ENCODE measurements at places on chromosomes 6 and 20. TPM values are rescaled to one million over a fixed set of nuclear protein-coding genes. Genes with fewer than 3 reads are reported as not detected.
A peak's percentile ranks its signal among the peaks of the same experiment; 100 is the strongest.

- DNase-seq, result no peak
Measured at GRCh38 chr6:42088101-42088591, 37.8 kb downstream of the TAF8 start.

DNA sequence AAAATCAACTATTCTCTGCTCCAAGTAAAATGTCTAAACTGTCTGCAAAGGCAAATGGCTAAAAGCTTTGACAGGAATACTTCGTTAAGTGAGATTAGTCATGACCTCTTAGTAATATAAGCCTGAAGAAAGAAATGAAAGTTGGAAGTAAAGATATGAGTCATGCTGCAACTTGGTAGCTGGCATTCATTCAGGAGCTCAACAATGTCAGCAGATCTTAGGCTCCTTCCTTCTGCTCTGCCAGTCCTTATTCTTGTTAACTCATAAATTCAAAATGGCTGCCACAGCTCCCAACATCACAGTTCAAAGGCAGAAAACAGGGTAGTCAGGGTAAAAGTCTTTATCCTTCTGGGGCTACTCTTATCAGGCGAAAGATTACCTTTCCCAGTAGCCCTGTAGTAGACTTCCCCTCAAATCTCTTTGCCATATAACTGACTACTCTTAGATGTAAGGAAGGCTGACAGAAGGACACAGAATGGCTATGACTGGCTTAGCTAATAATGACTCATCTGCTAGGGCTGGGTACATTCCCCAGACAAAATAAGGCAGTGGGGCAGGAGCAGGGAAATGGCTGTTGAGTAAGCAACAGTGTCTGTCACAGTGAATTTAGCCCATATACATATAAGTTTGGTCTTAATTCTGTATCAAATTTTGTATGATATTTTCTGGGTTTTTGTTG, 24.4 kb upstream of the C6orf62 start:
- no peak for DNase-seq

- no peak for DNase-seq
Measured at GRCh38 chr20:35718972-35719635, 19.9 kb downstream of the ROMO1 start.

- DNase-seq, result no peak
Measured at GRCh38 chr6:156773935-156774852, 3.0 kb upstream of the ARID1B start.

DNAH8 gene
- 0.90 TPM for polyA plus RNA-seq

DNA sequence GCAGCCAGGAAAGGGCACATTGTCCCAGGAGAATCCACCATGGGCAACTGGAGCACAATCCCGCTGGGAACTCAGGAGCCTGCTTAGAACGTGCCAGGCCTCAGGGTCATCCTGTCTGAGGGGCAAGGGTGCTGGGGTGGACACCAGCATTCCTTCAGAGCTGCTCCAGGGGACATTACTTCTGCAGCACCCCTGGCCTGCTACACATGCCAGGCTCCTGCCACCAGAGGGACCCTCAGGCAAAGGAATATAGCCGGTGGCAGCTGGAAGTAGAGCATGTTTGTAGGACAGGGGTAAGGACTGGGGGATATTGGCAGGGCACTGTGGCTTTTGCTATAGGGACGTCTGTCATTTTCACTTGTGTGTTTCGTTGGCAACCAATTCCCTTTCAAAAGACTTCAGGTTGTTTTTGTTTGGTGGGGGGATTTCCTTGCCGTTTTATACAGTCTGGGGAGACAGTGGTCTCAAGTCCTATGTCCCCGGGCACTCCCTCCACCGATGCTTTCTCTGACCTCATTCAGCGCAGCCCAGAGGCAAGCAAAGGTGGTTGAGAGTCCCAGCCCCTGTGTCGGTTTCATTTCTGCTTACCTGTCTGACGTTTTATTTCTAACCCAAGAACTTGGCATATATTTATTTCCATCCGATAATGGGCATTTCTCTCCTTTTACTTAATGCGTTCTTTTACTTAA, 130.8 kb downstream of the JPH2 start:
- peak; percentile 13 for DNase-seq

ENPP4 gene
- 17.8 TPM for polyA plus RNA-seq

- DNase-seq, result no peak
Measured at GRCh38 chr6:105492706-105493673, 90.1 kb upstream of the PREP start.

COX7A2 gene
- polyA plus RNA-seq, result 249 TPM

- no peak for DNase-seq
Measured at GRCh38 chr6:134172020-134172705, 119.7 kb upstream of the SLC2A12 start.

- no peak for DNase-seq
Measured at GRCh38 chr6:150924808-150925589, 59.5 kb downstream of the MTHFD1L start.

LY6G6F gene
- 0.32 TPM for polyA plus RNA-seq

DNA sequence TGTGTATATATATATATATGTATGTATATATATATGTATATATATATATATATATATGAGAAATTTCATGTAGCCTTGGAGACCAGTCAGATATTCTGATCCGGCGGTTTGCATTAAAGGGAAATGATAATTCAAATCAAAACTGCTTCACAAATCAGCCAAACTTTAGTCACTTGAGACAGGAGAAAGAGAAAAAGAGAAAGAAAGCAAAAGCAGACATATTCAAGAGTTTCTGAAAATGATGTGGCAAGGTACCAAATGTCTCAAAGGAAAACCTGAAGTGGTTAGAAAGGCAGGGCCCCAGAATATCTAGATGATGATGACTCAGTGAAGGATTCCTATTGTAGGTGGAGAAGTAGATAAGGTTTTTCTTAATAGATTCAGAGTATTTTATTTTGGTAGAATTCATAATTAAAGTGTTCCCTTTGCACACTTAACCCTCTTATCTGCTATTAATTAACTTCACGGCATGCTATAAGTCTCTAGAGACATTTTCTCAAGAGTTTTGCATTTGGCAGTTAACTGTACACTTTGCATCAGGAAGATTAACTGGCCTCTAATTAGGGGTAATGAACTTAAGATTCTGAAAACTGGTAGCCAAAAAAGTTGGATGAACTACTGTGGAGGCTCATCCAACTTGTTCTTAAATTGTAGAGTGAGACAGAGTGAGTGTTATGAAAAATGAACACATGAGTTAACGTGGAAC, 50.1 kb upstream of the ASF1A start:
- DNase-seq, result no peak

CDSN gene
- polyA plus RNA-seq, result not detected

- DNase-seq, result no peak
Measured at GRCh38 chr20:37137547-37137946, 41.6 kb upstream of the RPN2 start.

FERMT1 gene
- 5.4 TPM for polyA plus RNA-seq

LHFPL5 gene
- not detected for polyA plus RNA-seq

TCF19 gene
- 23.4 TPM for polyA plus RNA-seq

DNA sequence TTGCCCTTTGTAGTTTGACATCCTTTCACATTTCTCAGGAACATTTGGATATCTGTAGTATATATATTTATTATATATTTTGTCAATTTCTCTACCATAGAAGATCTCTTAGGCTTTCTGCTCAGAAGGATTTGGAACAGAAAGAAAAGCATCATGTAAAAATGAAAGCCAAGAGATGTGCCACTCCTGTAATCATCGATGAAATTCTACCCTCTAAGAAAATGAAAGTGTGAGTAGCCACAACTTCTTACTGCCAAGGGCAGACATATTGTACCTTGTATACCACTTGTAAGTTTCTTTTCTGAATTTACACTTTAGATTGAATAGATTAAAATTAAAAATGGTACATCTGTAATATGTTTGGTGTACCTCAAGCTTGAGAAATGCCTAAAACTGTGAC, 31.2 kb downstream of the TPX2 start:
- DNase-seq, result no peak

HLA-A gene
- polyA plus RNA-seq, result 105 TPM

DNA sequence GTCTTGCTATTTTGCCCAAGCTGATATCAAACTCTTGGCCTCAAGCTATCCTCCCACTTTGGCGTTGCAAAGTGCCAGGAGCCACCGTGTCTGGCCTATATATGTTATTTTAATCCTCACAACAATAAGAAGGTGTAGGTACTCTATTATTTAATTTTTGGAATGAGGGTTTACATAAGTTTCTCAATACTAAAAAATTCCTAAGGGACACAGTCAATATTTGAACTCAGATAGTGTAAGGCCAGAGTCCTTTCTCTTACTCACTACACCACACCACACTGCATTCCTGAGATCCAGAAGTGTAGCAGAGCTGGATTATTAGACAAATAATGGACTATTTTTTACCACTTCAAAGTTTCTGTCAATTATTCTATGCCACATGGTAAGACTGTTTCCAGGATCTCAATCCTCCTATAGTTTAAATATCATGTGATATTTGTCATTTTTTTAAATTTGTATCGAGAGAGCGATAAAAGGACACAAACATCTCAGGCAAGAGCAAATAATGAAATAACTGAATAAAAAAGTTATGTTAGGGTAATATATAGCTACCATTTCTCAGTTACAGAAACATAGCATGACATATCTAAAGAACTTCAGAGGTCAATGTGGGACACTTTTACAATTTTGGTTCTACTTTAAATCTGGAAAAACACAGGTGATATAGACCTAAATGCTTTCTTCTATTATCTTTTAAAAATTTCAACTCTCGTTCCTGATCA, 162.2 kb upstream of the THEMIS start:
- no peak for DNase-seq

GRCh38 chr6:109050012-109050411, 44.6 kb downstream of the SESN1 start:
- no peak for DNase-seq

GRCh38 chr20:31943052-31943471, 8.8 kb downstream of the PDRG1 start:
- DNase-seq, result no peak

DNA sequence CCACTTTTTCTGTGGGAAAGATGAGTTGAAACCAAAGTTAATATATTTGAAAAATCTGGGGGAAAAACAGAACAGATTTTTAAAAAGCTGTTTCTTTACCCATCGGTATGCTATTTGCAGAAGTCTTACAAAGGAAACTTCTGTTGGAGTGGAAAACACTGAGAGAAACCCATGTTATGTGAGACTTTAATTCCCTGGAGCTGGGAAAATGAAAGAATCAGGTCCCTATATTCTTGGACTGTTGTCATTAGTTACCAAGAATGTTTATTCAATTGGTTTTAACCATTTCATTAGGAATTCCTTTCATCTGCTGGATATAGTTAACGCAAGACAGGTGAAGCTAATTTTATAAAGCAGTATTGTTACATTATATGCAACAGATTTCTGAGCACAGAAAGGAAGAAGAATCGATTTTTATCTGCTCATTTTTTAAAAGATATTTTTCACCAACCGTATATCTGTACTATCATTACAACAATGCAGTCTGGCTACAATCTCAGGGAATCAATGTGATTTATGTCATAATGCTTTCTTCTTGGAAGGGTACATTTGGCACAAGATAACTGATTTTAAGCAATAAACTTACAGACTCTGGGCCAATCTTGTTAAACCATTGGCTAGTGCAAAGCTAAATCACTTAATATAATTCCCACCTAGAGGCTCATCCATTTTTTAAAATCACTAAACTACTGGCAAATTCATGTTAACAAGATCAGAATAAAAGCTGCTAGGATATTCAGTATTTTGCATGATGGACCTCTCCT, 170.0 kb downstream of the MOXD1 start:
- DNase-seq, result no peak

DNA sequence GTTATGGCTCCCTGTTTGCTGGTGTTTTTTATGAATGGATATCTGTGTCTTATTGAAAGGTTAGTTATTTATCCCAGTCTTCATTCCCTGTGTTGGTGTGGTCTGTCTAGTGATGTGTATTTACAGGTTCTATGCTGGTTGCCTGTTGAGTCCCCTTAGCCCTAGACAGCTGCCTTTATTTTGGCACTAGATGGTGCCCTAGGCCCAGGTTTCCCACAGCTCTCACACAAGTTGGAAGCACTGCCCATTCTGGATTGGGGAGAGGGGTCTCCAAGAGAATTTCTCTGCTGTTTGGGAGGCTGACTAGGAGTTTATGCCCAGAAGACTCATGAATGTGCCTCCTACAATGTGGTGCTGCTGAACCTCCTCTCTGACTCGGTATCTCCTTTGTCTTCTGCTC, 12.4 kb downstream of the GRM1 start:
- DNase-seq, result no peak
